K562 (cell line): ENCODE measurements at places on chromosomes 3 and 15.

- no peak for DNase-seq
Measured at GRCh38 chr3:191358929-191359328, 28.6 kb upstream of the UTS2B start.

DNA sequence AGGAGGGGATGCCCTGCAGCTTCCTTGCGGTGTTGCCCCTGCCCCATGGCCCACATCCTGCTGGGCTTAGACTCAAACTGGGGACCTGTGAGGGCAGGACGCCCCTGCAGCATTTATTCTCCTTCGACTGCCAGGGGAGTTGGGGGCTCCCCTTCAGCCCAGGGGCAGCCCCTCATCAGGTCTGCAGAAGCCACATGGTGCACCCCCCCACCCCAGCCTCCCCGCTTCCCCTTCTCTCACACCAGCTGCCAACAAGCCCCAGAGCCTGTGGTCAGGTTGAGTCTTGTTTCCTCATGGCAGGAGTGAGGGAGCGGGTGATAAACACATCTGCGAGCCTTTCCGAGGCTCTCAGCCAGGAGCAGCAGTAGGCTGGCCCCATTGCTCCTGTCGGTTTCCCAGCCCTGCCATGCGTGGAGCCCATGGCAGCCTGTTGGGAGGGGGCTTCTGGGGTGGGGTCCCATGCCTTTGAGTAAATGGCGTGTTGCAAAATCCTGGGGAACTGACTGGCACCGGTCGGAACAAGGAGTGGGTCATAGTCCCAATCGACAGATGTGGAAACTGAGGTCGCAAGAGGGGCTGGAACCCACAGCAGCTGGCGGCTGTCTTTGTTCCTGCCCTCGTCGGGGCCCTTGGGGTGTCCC lies 27.8 kb downstream of the WNT7A start:
- no peak for DNase-seq

DNA sequence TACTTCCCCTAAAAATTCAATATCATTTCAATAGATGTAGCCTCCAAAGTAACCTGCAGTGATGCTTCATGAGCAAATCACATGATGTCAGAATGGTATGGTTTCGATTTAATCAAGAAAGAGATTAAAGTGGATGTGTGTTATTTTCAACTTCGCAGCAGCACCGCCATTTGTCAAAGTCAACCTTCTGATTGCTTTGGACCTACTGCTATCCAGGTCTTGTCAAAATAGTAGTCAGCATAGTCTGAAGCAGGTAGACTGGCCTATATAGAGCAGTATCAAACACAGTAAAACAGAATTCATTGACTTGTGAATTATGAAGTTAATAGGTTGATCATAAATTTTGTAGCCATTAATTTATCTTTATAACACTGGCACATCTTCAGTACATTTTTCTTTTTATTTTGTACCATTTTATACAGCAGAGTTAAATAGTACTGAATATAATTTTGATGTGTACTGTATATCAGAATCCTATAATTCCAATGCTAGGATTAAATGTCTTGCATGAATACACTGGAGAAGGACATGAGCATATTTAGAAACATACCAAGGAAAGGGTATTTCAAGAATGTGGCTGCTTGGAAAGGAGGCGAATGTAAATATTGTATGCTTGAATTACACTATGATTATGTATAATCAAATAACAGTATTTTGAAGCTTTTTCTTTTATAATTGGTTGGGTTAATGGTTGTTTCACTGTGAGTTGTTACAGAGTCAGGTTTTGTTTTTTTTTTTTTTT lies 79.6 kb downstream of the CDIN1 start:
- DNase-seq: no peak

- no peak for DNase-seq
Measured at GRCh38 chr3:109297496-109297895, 18.8 kb downstream of the DPPA2 start.

- no peak for DNase-seq
Measured at GRCh38 chr15:89368566-89369223, 34.1 kb upstream of the POLG start.

DNA sequence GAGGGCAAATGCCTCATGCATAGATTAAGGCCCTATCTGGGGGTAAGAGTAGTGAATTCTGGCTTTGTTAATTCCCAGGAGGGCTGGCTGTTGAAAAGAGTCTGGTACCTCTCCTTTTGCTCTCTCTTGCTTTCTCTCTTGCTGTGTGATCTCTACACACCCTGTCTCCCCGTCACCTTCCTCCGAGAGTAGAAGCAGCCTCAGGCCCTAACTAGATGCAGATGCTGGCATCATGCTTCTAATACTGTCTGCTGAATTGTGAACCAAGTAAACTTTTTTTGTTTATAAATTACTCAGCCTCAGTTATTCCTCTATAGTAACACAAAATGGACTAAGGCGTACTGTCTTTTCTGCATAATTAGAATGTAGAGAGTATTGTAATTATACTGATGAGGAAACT lies 908.1 kb downstream of the DIPK2A start:
- DNase-seq: no peak

DNA sequence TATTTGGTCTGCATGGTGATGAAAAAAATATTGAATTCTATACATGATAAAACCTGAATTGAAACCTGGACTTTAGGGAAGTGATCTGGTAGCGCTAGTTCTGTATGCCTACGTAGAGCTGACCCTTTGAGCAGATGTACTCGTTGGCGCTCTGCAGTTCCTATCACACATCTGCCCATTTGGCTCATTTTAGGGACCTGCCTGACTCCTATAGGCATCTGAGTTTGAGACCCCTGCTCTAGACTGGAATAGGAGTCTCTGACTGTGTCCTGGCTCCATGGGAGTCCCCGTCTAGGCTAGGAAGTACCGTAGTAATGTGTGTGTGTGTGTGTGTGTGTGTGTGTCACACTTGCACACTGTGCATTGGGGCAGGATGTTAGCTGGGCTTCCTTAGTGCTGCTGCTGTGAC lies 21.2 kb downstream of the STARD5 start:
- DNase-seq: no peak
